ENCODE measurements at places on chromosomes 1 and 21. TPM values are rescaled to one million over a fixed set of nuclear protein-coding genes. Genes with fewer than 3 reads are reported as not detected.

- DNase-seq = no peak
Measured at GRCh38 chr1:160371346-160371631, 4.4 kb downstream of the NHLH1 start.

DNA sequence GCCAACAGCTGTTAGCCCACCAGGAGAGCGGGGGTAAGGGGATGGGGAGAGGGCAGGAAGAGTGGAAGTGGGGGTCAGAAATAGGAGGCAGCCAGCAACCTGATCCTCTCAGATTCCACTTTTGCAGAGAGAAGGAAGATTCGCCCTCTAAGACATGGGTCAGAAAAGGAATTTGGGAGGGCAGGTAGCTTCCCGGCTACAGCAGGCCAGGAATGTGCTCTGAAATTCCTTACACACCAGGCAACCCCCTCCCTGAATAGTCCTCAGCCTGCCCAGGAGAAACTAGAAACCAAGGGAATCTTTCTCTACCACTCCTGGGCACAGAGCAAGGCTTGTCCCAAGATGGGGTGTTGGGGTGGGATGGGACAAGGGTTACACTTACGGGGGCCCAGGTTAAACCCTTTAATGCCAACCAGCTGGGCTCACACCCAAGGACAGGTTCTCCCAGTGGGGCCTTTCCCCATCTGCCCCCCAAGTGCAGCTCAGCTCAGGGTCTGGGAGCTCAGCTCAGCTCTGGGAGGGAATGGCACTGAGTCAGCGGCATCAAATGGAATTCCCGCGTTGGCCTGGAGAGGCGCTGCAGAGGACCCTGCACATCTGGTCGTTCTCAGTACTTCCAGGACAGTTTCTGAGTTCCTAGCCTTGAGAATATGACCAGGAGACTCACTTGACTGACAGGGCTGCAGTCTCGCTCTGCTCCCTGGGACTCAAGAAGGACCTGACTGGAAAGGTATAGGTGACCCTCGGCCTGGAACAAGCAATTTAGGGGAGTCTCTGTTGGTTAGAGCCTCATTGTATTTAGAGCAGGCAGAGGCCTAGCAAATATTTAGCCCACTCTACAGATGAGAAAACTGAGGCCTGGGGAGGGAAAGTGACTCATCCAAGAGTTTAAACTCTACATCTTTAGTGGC, 761 bp downstream of the TNNT2 start:
- peak; percentile 18 for DNase-seq

DNA sequence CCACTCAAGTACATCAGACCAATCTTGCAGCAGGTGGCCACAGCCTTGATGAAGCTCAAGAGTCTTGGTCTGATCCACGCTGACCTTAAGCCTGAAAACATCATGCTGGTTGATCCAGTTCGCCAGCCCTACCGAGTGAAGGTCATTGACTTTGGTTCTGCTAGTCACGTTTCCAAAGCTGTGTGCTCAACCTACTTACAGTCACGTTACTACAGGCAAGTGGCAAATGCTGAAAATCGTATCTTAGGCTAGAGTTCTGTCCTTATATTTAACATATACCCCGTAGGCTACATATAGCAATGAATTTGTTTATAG, 12.1 kb downstream of the HIPK1 start:
- no peak for DNase-seq

- DNase-seq = peak; percentile 3
Measured at GRCh38 chr1:240608707-240609106, 3.2 kb downstream of the GREM2 start.

DNA sequence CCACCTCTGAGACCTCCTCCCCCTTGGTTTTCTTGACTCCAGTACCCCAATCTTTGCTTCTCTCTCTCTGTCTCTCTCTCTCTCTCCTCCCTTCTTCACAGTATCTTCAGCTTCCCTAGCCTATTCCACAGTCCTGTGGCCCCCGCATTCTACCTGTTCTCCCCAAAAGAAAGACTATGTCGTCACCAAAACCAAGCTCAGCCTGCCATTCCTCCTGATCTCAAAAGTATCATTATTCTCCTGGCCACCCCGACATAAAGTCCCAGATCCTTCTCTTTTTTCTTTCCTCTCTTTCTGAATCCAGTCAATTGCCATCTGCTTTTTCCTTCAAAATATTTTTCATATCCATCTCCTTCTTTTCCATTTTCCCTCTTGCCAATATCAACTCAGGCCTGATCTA, 23.7 kb upstream of the KHDRBS1 start:
- no peak for DNase-seq

DNA sequence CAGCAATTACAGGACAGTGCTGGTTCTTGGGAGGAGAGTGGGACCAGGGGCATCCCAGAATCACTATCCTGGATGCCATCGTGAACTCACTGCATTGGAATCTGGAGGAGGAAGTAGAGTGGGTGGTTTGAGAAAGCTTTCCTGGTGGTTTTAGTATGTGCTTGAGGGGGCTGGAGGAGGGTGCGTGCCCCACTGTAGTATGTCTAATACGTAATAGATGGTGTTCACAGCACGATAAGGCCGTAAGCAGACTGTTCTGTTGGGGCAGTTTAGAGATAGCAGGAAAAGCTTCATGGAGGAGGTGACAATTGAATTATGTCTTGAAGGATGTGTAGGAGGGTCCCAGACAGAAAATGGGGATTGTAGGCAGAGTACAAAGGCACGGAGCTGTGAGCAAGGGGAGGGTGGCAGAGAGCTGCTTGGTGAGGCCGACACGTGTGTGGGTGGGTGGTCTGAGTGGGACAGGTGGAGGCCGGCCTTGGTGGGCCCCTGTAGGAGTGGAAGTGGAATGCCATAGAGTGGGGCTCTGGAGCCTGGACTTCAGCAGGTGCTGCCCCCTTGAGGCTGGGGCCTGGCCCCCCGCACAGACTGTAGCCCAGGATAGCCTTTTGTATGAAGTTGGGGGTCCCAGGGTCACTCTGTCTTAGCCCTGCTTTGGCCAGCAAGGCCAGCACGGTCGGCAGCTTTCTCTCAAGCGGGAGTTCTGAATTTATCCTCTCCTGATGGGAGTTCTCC, 37.0 kb downstream of the IL6R start:
- peak; percentile 52 for DNase-seq

- DNase-seq = no peak
Measured at GRCh38 chr1:64877151-64877550, 89.2 kb downstream of the JAK1 start.

The PDC gene
- total RNA-seq = not detected

The ITLN1 gene
- total RNA-seq = not detected

The SIKE1 gene
- total RNA-seq = 58.0 TPM
